ENCODE measurements at places on chromosomes 3 and 15.

- DNase-seq = no peak
Observed at GRCh38 chr3:24145981-24146822, 201.1 kb downstream of the NR1D2 start.

DNA sequence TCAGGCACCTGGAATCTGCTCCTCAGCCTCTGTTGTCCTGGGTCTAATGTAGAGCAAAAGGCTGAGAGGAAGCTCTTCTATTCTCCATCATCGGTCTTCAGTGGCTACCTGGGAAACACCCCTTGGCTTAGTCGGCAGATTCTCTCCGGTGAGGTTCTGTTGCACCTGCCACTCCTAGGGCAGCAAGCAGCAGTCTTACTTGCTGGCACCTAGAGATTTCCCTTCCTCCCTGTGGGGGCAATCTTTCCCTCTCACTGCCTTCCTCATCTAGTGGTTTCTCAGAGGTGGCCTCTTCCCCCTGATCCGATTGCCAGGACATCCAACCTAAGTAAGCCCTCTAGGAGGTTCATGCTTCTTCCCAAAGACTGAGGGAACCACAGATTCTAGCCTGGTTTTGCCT is 60.8 kb downstream of the PLS1 start:
- DNase-seq = no peak

- DNase-seq = no peak
Observed at GRCh38 chr3:42063888-42064287, 27.3 kb upstream of the TRAK1 start.

DNA sequence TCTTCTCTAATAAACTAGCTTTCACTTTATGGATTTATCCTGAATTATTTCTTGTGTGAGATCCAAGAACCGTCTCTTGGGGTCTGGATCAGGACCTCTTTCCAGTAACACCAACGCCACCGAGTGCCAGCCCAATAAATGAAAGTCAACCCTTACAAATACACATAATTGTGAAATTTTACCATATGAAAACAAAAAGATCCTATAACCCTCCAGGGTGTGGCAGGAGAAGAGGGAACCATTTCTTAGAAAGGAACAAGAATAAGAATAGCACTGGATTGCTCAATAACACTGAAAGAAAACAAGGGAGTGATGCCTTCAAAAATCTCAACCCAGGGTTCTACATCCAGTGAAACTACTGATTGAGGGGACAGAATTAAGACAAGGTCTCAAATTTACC is 51.6 kb upstream of the ACKR4 start:
- no peak for DNase-seq

DNA sequence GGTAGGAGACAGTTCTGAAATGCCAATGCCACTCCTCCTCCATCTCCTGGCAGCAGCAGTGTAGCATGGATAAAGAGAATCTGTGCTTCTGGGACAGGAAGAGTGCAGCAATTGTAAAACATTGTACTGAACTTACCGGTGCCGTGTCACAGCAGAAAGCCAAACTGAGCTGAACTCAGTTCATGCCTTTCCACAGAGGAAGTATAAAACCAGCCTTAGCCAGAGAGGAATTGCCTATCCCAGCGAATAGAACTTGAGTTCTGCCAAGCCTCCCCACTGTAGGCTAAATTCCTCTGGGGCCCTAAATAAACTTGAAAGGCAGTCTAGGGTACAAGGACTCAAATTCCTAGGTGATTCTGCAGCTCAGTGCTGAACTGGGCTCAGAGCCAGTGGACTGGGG is 148.8 kb downstream of the SLC9A9 start:
- no peak for DNase-seq

- DNase-seq = no peak
Observed at GRCh38 chr3:62370112-62370857, 3.1 kb downstream of the FEZF2 start.

DNA sequence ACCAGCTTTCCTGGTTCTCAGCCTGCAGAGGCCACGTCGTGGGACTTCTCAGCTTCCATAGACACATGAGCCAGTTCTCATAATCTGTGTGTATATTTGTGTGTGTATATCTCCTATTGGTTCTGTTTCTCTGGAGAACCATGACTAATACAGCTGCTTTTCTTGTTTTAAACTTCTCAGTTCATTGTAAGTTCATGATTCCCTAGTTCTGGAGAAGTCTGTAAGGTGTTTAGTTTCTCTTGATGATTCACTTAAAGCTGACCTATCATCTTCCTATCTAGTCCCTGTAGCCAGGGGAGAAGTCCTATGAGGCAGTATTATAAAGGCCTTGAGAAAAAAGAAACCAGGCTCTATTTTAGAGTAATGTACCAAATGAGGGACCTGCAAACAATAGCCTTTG is 147.7 kb downstream of the RYR3 start:
- no peak for DNase-seq

DNA sequence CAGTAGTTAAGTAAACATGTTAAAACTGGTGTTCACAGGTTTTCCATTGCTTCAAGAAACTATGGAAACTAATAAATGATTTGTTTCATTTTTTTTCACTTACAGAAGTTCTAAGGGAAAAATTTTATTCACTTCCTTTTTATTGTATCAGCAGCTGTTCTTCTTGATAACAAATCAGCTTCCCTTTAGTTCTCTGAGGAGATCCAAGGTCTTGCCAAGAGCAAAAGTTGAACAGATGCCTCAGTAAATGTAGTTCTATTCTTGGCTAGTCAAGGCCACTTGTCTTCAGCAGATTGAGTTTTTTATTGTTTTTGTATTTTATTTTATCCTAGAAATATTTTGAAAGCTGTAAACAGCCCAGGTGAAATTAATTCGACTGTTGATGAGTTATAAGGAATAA is 41.8 kb downstream of the KCNH8 start:
- DNase-seq = no peak

GRCh38 chr3:128262457-128262856 is 109.2 kb downstream of the EEFSEC start:
- no peak for DNase-seq

DNA sequence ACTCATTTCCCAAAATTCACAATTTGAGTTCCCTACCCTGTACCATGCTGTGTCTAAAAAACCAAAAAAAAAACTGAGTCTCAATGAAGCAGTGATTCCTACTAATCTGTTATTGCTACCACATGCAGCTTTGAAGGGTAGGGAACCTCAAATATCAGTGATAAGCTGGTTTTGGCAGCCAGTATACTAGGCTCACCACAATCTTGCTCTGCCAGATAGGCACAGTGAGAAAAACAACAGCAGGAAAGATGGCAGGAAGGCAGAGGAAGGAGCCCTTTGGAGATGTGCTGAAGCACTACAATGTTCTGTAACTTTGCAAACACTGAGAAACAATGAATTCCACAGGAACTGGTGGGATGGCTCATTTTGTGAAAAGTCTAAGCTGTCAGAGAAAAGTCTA is 96.9 kb upstream of the UBP1 start:
- DNase-seq = no peak
